Fibroblast of lung (primary cell): ENCODE measurements at places on chromosomes 6 and 20.

DNA sequence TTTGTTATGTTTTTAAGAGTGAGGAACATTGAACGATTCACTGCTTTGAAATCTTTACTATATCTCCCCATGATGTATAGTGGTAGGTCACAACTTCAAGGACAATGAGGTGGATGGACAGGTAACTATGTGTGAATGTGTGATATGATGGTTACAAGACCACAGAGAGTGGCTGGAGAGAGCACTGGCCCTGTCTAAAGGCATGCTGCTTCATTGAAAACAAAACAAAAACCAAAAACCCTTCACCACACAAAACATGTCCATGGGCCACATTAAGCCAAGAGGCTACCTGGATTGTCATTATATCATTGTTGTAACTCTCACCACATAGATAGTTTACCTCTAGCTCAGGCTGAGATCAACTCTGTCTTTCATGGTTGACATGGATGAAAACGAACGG lies 180.6 kb upstream of the TENT5A start:
- no peak for DNase-seq

- no peak for DNase-seq
These were observed 20.2 kb upstream of the RREB1 start for GRCh38 chr6:7087491-7087979.

DNA sequence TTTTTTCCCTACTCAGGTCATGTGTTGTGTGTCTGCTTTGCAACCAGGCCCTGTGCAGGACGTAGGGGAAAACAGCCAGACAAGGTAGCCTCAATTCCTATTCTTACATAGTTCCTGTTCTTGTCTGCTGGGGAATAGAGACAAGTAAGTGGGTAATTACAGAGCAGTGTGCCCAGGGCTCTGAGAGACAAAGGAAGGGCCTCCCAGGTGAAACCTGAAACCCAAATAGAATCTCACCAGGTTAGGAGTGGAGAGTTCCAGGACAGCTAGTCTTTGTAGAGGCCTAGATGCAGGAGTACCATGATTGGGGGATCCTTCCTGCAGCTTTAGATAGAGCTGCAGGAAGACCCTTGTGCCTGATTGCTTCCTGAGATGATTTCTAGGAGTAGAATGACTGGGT lies 48.4 kb downstream of the DHX35 start:
- no peak for DNase-seq

DNA sequence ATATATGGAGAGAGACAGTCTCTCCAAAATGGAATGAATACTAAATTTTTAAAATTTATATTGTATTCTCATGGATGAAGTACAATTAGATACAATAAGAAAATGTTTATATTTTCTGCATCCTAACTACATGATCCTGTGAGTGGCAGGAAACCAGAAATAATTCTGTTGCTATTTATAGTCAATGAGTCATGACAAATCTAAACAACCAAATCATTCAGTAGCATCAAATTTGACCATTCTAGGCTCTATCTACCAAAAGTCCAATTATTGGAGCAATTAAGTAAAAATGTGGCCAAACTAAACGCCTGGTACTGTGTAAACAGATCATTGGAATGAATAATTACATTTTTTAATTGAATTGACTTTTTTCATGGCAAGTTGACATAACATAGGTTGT lies 959.8 kb downstream of the EPHA7 start:
- peak; percentile 3 for DNase-seq
